NCI-H2171 (cell line): ENCODE measurements at places on chromosomes 7 and 10.

- DNase-seq, result no peak
Measured at GRCh38 chr7:1567049-1567771, 2.6 kb downstream of the PSMG3 start.

- DNase-seq, result no peak
Measured at GRCh38 chr7:148209643-148210190, 380.8 kb upstream of the C7orf33 start.

DNA sequence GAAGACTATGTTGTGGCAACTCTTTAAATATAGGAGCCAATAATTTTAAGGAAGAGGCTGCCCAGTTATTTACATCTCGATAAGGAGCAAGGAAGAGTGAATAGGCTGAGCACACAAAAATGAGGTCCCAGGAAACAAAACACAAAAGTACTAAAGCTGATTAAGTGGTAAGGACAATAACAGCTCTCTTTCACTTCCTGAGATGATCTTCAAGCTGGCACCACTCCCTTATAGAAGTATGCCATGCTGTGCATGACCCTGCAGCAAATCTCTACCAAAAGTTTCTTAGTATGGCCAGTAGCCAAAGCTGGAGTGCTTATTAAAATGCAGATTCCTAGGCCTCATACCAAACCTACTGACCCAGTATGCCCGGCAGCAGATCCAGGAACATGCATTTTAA is 39.7 kb downstream of the CADPS2 start:
- no peak for DNase-seq

DNA sequence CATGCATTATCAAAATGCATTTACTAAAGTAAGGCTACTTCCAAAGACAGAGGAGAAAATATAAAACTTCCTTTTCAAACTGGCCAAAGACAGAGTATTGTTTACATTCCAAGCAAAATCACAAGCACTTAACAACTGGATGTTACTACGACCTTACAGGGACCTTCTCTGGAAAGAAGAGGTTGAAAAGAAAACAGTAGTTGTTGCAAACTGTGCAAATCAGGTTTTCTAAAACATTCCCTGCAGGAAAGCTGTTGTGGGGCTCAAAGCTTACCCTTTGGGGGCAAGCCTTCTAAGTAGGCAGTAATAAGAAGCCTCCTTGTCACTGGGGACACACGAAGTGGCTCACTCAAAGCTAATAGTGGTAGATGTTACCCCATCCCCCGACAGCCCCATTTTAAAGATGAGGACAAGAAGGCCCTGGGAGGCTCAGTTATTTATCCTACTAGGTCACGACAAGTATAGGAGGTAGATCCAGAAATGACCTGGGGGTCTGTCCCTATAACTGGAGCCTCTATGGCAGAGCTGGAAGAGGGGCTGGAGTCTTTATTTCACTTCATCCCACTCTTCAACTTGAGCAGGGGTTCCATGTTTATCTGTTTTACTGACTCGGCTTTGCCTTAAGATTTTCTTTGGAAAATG is 46.6 kb downstream of the ATXN7L1 start:
- DNase-seq, result no peak

- no peak for DNase-seq
Measured at GRCh38 chr7:96794063-96794462, 84.4 kb upstream of the SEM1 start.

- no peak for DNase-seq
Measured at GRCh38 chr10:124722798-124723783, 21.1 kb downstream of the FAM53B start.

- no peak for DNase-seq
Measured at GRCh38 chr7:157238087-157238486, 98.7 kb upstream of the DNAJB6 start.

- DNase-seq, result no peak
Measured at GRCh38 chr10:12073526-12073925, 4.8 kb downstream of the DHTKD1 start.

- no peak for DNase-seq
Measured at GRCh38 chr10:33416209-33416608, 81.7 kb upstream of the NRP1 start.

DNA sequence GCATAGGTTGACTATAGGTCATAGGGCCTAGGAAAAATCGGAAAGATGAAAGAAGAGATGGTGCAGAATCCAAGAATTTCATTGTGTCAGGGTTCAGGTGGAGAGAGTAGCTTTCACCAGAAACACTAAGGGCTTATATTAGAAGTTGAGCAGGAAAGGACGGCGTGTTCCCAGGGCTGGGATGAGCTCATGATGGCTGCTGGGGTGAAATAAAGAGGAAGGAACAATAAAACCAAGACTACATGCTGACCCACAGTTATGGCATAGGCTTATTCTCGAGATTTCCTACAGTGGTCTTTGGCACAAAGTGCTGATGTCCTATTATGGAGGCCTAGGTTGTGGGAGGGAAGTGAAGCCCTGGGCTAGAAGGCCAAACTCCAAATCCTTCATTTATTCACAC is 195.8 kb downstream of the PTEN start:
- no peak for DNase-seq

- peak; percentile 14 for DNase-seq
Measured at GRCh38 chr7:130010689-130011412, 40.3 kb downstream of the ZC3HC1 start.
